ENCODE measurements at places on chromosomes 2 and 18.

- no peak for DNase-seq
- H3K36me3 ChIP-seq, result no peaks in the 10 kb centered on the region
- H3K4me1 ChIP-seq, result no peaks in the 10 kb centered on the region
- no peak overlapping the region for H3K4me3 ChIP-seq
Measured at GRCh38 chr18:67068608-67069007, 447.9 kb downstream of the DSEL start.

DNA sequence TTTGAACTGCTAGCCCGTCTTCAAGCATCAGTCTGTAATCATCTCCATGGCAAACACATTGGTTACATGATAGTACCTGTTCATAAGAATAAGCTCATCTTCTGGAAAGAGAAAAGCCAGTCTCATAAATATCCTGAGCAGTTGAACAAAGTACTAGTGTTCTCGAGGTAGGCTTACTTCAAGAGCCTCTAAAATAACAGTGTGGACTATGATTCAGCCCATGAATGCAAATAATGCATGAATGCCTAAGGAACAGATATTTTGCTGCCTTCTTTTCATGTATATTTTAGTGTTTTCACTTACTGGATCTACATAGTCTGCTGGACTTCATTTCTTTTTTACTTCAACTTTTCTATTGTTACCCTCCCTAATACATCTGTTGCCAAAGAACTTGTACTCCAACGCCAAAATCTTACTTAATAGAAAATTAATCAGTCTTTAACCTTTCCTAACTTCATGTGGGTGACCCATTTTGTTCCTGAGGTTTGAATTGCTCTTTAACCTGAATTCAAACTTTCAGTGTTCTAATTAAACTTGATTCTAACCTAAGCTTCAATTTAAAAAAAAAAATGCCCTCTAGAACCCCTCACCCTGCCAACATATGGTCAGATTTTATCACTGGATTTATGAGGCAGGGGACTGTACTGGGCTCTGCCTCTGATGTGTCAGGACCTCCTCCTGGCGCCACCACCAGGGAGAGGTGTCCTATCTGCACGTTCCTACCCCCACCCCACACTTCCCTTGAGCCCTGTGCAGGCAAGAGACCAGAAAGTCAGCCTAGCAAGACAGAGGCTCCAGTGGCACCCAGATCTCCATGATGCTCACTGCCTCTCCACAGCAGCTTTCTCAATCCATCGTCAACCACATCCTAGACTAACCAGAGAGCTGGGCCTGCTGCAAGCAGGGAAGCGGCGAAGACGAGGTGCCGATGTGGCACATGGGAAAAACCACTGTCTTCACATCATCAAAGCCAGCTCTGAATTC is 264.7 kb upstream of the ID2 start:
- no peaks in the 10 kb centered on the region for H3K4me1 ChIP-seq
- H3K27me3 ChIP-seq, result no peaks in the 10 kb centered on the region
- no peak overlapping the region for H3K4me3 ChIP-seq
- no peaks in the 10 kb centered on the region for H3K36me3 ChIP-seq

DNA sequence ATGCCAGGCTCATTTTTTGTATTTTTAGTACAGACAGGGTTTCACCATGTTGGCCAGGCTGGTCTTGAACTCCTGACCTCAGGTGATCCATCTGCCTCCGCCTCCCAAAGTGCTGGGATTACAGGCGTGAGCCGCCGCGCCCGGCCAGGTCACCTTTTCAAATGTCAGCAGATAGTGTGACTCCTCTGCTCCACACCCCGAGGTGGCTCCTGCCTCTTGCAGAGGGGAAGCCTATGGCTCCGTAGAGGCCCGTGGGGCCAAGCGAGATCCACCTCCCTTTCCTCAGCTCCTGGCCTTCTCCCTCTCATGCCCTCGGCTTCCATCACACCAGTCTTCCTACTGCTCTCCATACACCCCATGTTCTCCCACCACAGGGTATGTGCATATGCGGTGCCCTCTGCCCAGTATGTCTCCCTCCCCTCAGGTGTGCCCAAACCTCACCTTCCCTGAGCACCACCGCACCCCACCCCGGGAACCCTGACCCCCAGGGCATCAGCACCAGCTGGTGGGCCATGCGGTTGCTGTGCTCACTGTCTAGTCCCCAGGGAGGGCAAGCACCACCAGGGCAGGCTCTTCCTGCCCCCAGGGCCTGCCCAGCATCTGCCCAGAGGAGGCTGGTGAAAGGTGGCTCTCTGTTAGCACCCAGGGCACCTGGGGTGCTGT is 10.7 kb downstream of the GPR17 start:
- no peak overlapping the region for H3K4me3 ChIP-seq
- DNase-seq, result no peak
- no peaks in the 10 kb centered on the region for H3K27me3 ChIP-seq

GRCh38 chr18:14086458-14087231 is 45.6 kb downstream of the ZNF519 start:
- no peaks in the 10 kb centered on the region for H3K27me3 ChIP-seq
- H3K4me3 ChIP-seq, result no peak overlapping the region
- H3K4me1 ChIP-seq, result peaks cover 7% of the 10 kb centered on the region
- H3K36me3 ChIP-seq, result no peaks in the 10 kb centered on the region

- no peak overlapping the region for H3K4me3 ChIP-seq
- no peaks in the 10 kb centered on the region for H3K36me3 ChIP-seq
- no peak overlapping the region for H3K27ac ChIP-seq
- no peaks in the 10 kb centered on the region for H3K4me1 ChIP-seq
- H3K27me3 ChIP-seq, result no peaks in the 10 kb centered on the region
- DNase-seq, result no peak
Measured at GRCh38 chr18:35131387-35132020, 90.3 kb downstream of the MAPRE2 start.

GRCh38 chr2:216971593-216971992 is 111.7 kb upstream of the TNP1 start:
- DNase-seq, result no peak
- H3K4me1 ChIP-seq, result no peaks in the 10 kb centered on the region
- H3K27me3 ChIP-seq, result no peaks in the 10 kb centered on the region

GRCh38 chr2:186457908-186458307 is 28.2 kb upstream of the ZC3H15 start:
- H3K36me3 ChIP-seq, result no peaks in the 10 kb centered on the region
- H3K27ac ChIP-seq, result no peak overlapping the region
- DNase-seq, result no peak
- H3K4me3 ChIP-seq, result no peak overlapping the region
- H3K27me3 ChIP-seq, result no peaks in the 10 kb centered on the region

DNA sequence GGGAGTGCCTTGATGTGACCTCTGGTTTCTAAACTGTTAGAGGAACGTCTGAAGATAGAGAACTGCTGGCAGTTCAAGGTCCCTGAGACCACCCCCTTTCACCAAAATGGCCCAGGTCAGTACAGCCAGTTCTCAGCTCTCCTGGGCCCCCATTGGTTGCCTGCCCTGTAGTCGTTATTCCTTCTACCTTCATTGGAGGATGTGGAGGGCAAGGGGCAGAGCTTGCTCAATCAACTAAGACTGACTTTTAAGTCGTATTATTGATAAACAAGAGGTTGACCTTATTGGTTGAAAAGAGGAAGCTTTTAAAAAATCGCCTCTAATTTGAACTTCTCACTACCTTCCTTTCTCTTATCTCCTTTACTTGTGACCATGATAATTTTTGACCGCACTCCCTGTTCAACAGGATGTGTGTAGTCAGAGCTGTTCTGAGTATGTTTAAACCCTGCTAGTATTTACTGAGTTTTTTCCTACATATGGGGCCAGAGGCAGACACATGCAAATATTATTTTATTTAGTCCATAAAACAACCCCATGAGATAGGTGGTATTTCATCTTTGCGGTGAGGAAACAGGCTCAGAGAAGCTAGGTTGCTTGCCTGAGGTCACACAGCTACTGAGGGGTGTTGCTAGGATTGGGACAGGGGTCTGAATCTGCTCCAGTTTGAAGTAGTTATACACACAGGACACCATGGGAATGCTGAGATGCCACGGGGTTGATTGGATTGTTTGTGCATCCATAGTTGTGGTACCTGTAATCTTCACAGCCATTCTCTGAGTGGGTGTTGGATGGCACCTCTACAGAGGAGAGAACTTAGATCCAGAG is 65.9 kb downstream of the TMEM247 start:
- no peaks in the 10 kb centered on the region for H3K27me3 ChIP-seq
- peak; percentile 16 for DNase-seq
- no peaks in the 10 kb centered on the region for H3K36me3 ChIP-seq
- H3K27ac ChIP-seq, result no peak overlapping the region

- no peaks in the 10 kb centered on the region for H3K36me3 ChIP-seq
- no peak for DNase-seq
- H3K27ac ChIP-seq, result no peak overlapping the region
- H3K4me1 ChIP-seq, result peaks cover 5% of the 10 kb centered on the region
- H3K27me3 ChIP-seq, result no peaks in the 10 kb centered on the region
Measured at GRCh38 chr2:74944987-74945787, 13.3 kb upstream of the POLE4 start.

GRCh38 chr2:217790681-217791392 is 212.0 kb downstream of the TNS1 start:
- H3K4me3 ChIP-seq, result no peak overlapping the region
- H3K4me1 ChIP-seq, result 0 out of 2 replicates have a peak, but pooled peaks cover 4% of the 10 kb centered on the region
- DNase-seq, result no peak
- no peaks in the 10 kb centered on the region for H3K36me3 ChIP-seq
- H3K27me3 ChIP-seq, result no peaks in the 10 kb centered on the region

DNA sequence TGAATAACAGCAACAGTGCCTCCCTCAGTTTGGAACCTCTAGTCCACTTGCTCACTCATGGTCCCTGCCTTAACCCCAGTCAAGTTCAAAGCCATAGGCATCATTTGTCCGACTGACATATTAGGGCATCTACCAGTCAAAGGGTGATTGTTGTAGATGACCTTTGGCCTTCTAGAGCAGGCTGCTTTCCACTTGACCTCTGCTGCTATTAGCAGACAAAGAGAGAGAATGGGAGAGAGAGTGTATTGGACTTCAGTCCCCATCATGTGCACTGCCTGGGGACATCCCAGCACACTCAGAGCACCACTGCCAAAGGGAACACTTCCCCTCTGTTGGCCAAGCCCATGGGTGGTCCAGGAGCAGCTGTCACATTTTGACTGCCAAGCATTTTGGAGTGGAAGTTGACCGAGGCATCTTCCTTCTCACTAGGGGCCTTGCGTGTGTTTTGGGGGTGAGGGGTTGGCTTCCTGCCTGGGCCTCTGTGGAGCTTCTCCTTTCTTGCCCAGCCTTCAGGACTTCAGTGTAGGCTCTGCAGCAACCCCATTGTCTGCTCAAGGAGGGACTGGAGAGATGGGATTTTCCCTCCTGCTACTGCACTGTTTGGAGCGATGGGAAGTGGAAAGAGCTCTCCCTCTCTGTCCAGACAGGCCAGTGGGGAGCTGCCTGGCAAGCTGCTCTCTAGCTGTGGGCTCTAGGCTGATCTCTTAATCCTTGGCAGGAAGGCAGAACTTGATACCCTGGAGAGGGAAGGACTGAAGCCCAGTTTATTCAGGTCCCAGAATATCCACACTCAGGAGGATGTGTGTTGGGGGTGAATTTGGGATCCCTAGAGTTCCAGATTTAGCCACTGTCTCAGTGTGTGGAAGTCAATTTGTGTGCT is 68.1 kb downstream of the TMEM247 start:
- H3K4me1 ChIP-seq, result no peaks in the 10 kb centered on the region
- peak; percentile 22 for DNase-seq
- H3K36me3 ChIP-seq, result no peaks in the 10 kb centered on the region

GRCh38 chr2:163778045-163778781 is 42.4 kb upstream of the FIGN start:
- H3K27me3 ChIP-seq, result no peaks in the 10 kb centered on the region
- no peaks in the 10 kb centered on the region for H3K36me3 ChIP-seq
- H3K4me1 ChIP-seq, result no peaks in the 10 kb centered on the region
- DNase-seq, result no peak
- H3K4me3 ChIP-seq, result no peak overlapping the region

GRCh38 chr2:138193416-138194213 is 229.3 kb downstream of the HNMT start:
- no peaks in the 10 kb centered on the region for H3K27me3 ChIP-seq
- no peaks in the 10 kb centered on the region for H3K4me1 ChIP-seq
- no peaks in the 10 kb centered on the region for H3K36me3 ChIP-seq
- no peak overlapping the region for H3K27ac ChIP-seq
- DNase-seq, result no peak
- no peak overlapping the region for H3K4me3 ChIP-seq

DNA sequence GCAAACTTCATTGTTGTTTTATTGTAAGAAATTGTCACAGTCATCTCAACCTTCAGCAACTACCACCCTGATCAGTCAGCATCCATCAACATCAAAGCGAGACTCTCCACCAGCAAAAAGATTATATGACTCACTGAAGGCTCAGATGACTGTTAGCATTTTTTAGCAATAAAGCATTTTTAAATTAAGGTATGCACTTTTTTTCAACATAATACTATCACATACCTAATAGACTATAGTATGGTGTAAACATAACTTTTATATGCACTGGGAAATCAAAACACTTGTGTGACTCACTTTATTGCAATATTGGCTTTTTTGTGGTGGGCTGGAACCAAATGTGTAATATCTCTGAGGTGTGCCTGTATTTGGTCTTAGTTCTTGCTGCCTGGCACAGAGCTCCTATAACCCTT is 15.6 kb downstream of the SCN1A start:
- H3K27me3 ChIP-seq, result no peaks in the 10 kb centered on the region
- no peak for DNase-seq
- no peaks in the 10 kb centered on the region for H3K36me3 ChIP-seq

GRCh38 chr2:235675678-235676535 is 182.1 kb downstream of the AGAP1 start:
- H3K4me1 ChIP-seq, result peaks cover 12% of the 10 kb centered on the region
- H3K27ac ChIP-seq, result no peak overlapping the region
- DNase-seq, result no peak
- no peaks in the 10 kb centered on the region for H3K36me3 ChIP-seq
- no peak overlapping the region for H3K4me3 ChIP-seq

GRCh38 chr2:97267411-97268074 is 154.6 kb downstream of the ANKRD36 start:
- no peaks in the 10 kb centered on the region for H3K4me1 ChIP-seq
- no peaks in the 10 kb centered on the region for H3K27me3 ChIP-seq
- no peak overlapping the region for H3K27ac ChIP-seq
- H3K4me3 ChIP-seq, result no peak overlapping the region
- DNase-seq, result no peak
- no peaks in the 10 kb centered on the region for H3K36me3 ChIP-seq

GRCh38 chr2:241000831-241001321 is 2.5 kb downstream of the SNED1 start:
- no peak overlapping the region for H3K4me3 ChIP-seq
- no peaks in the 10 kb centered on the region for H3K36me3 ChIP-seq
- peak; percentile 33 for DNase-seq
- peaks cover 27% of the 10 kb centered on the region for H3K27me3 ChIP-seq
- no peak overlapping the region for H3K27ac ChIP-seq

Measured in H1 (cell line).